NCI-H2081 (cell line): ENCODE measurements at places on chromosomes 1 and 21.

DNA sequence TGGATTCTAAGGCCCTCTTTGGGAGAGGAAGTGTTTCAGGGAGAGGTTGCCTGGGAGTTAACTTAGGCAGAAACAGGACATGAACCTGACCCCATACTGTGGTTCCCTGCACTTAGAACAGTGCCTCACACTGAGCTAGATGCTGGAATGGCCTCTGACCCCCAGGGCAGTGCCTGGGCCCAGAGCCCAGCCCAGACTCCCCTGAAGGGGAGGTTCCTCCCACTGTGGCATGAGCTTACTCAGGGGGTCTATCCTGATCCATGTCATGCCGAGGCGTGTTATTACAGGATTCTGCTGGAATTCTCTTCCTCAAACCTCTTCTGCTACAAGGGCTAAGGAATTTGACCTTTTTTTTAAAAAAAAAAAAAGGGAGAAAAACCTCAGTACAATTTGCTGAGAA, 72.2 kb downstream of the MRPL37 start:
- no peak for DNase-seq

GRCh38 chr1:198726455-198726854, 87.6 kb downstream of the PTPRC start:
- no peak for DNase-seq

DNA sequence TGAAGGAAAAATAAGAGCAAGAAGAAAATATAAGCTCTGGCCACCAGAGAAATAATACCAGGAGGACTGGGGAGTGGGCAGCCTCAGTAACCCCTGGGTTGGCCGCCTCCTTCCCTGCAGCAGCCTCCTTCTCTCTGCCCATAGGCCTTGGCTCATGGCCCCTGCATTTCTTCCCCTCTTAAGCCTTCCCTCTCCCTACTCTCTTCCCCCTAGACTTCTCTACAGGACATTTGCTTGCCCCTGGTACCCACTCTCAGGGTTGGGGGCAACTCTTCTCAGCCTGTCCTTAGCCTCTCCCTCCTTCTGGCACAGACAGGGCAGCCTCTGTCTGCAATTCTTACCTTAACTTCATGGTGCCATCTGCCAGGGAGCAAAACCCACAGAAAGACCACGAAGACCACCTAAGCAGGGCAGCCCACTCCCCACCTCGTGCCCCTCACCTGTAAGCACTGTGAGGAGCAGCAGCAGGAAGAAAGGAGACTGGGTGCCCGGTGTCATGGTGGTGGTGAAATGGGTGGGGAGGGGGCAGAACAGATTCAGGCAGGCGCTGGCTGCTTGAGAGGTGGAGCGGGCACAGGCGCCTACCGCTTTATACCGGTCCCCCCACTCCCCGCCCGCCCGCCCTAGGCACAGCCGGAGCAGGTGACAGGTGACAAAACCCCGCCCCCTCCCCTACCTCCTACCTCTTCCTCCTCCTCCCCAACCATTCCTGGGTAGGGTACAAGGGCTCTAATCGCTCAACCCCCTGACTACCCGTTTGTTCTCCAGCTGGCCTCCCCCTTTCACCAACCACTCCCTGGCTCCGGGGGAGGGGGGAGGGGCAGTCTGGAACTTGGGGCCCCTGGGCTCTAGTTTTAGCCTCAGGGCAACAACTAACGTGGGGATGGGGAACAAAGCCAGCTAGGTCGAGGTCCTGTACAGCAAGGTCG, 15.1 kb downstream of the THBS3 start:
- DNase-seq: peak; percentile 59

DNA sequence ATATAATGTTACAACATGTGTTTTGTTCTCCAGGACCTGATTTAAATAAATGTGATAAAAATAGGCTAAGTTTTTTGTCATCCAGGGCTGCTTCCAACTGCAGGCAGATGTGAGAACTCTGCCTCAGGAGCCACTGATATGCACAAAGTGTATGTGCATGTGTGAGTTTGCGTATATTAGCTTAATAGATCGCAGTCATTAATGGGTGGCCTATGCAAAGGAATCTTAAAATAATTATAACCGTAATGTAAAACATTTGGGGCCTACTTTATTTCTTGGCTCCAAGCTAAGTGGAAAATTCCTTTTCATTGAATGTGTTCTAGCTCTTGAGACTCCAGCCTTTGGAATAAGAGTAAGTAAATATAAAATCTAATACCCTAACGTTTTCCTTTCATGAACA, 16.8 kb downstream of the DHX9 start:
- no peak for DNase-seq

GRCh38 chr1:222889440-222889839, 74.6 kb downstream of the DISP1 start:
- DNase-seq: no peak

DNA sequence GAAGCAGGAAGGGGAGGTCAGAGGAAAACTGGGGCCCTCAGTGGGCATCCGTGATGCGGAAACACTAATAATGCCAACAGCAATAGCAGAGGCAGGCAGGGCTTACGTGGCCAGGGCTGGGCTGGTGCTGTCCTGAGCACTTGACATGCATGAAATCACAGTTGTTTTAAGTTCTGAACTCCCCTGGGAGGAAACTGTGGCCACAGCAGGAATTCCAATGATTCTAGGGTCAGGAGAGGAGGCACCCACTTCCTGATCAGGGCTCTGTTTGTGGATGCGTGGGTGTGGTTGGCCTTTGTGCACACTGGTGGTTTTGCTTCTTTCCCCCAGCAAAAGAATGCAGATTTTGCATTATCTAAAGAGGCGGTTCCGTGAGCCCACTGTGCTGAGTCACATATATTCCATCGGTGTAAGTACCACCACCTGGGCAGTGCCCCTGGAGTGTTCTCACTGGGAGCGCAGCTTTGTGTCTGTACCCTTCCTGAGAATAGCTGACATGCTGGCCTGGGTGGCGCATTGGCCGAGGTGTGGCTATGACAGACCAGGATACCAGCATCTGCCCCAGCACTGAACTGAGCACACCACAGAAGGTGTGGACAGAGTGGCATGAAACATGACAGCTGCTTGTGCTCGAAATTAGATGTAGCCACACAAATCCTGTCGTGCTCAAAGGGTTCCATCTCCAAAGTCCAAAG, 71.0 kb downstream of the PDE9A start:
- DNase-seq: no peak

DNA sequence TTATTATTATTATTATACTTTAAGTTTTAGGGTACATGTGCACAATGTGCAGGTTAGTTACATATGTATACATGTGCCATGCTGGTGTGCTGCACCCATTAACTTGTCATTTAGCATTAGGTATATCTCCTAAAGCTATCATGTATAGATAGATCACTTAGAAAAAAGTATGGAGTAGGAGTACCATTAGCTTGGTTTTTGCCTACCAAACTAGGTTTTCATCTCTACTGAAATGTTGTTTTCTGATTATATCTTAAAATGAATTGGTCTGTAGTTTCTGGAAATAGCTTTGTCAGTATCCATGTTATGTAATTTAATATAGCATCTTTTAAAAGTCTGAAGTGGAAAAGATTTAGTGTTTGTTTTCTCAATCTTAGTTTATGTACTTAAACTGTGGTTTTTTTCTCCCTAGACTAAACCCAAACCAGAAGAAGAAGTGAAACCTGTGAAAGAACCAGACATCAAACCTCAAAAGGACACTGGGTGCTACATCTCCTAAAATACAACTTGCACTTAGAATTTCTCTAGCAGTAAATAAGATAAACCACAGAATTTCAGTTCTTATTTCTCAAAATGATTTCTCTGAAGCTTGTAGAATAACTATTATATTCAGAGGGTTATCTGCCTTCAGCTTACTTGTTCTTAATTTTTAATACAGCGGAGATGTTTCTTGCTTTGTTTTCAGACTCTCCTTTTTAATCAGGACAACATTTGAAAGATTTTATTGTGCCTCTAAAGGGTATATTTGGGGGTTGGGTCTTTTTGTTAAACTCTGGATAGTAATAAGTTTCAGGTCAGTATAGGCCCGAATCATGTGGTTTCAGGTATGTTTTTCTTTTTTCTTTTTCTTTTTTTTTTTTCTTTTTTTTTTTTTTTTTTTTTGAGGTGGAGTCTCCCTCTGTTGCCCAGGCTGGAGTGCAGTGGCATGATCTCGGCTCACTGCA, 4.5 kb upstream of the FAM177B start:
- no peak for DNase-seq

DNA sequence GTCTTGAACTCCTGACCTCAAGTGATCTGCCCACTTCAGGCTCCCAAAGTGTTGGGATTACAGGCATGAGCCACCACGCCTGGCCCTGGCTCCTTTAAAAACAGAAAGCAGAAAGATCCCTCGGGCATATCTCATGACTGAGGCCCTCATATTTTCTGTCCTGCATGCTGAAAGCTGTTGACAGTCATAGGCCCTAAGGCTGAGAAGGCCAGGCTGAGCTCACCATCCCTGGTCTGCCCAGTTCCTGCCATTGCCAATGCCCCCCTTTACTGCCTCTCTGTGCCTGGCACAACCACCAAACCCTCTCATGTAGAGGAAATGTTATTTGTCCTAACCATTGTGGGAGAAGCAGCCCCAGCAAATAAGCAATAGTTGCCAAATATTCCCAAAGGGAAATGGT, 12.7 kb downstream of the CD34 start:
- no peak for DNase-seq

GRCh38 chr21:14080764-14081096, 130.0 kb downstream of the LIPI start:
- DNase-seq: no peak

- DNase-seq: no peak
These were observed 66.5 kb upstream of the SIPA1L2 start for GRCh38 chr1:232696466-232696865.

- no peak for DNase-seq
These were observed 17.6 kb downstream of the TRAF5 start for GRCh38 chr1:211344152-211344618.

DNA sequence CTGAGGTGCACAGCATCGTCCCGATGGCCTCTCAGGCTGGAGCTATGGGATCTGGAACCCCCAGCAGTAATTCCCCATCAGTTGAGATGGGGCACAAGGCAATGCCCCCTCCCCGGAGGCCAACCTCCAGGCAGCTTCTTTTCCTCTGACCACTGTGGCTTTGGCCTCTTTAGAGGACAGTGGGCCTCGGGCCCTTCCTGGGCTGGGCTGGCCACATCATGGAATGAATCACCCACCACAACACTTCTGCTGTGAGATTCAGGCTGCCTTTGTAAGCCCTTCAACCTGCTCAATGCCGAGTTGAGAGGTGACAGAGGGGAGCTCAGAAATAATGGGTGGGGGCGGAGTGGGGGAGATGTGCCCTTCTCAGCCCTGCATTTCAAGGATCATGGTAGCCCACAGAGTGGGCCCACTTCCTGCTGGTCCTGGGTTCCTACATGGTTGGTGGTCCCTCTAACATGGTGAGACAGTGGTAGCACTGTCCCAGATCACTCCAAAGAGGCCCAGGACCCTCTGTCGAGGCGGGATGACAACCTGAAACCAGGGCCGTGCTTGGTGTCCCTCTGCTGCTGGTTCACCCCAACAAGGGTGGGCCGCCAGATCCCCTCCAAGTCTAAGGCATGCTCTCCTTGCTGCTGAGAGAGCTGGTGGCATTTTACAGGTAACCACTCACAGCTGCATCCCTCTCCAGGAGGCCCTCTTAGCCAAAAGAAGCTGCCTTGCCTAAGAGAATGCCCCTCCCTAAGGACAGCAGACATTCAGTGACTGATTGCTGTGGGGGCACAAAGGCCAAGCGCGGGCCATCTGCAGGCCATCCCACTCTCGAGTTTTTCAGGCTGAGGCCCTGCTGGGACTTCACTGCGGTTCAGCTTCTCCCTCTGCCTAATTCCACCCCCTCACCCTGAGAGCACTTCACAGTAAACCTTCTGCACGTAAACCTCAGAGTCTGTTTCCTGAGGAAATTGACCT, 29.7 kb upstream of the EVA1B start:
- DNase-seq: no peak

- DNase-seq: no peak
These were observed 547 bp downstream of the FOXD2 start for GRCh38 chr1:47438165-47439016.

- DNase-seq: no peak
These were observed 33.1 kb upstream of the KCNQ4 start for GRCh38 chr1:40750451-40750908.

DNA sequence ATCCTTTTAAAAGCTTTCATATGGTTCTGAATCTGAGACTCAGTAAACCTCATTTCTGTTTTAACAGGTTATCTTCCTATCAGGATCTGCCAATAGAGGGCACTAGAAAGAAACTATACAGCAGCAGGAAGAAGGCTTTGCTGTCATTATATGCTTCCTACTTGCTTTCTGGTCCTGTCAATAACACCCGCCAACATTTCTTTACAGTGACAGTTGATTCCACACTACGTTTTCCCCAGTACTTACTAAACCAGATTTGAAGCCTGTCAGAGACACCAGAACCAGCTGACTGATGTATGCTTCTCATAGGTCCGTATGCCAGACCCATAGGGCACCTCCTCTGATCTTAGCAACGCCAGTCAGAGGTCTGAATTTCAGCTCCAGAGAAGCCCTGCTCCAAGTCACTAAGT, 341.0 kb upstream of the NEGR1 start:
- DNase-seq: peak; percentile 76

DNA sequence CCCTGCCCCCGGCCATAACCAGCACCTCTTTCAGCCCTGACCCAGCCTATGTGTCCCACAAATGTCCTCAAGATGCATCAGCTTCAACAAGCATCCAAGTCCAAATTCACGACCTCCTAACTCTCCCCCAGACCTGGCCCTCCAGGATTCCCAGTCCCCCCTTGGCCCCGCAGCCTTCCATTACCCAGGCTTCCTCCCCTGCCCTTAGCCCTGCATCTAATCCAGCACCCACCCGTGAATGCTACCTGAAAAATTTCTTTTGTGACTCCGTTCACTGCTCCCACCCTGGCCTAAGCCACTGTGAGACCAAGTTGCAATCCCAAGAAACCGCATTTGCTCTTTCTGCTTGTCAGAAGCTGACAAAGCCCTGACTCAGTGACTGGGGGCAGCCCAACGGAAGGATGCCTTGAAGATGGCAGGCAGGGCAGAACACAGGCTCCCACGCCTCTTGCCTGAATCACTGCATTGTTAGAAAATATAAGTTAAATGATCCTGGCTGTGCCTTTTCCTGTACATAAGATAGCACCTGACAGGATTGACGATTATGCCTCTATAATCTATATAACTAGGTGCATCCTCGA, 939 bp upstream of the MFAP2 start:
- DNase-seq: no peak

GRCh38 chr1:109425391-109426280, 612 bp downstream of the PSMA5 start:
- DNase-seq: no peak

DNA sequence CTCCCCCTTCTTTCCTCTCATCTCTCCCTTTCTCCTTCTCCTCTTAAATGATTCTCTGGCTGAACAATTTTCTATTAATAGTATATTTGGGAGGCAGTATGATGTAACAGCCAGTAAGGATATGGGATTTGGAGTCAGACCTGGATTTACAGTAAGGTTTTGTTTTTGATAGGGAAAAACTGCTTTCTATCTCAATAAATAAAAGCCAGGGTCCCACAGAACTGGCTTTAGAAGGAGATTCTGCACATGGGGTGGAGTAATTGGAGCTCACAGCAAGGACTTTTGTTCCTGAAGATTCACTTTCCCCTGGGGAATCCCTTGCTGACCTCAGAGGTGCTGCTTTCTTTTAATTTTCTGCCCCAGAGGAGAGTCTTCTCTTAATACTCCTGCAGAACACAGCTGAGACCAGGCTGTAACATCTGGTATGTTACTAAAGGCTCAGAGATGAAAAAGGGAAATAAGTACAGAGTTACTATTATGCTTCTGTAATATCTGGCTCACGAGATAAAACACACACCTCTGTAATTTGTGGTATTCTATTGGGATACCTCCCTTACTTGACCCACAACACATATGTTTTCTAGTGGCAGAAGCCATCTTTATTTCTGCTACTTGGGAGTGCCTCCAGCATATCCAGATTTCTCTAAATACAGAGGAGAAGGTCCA, 13.4 kb downstream of the EPB41 start:
- no peak for DNase-seq
